Hindlimb muscle (tissue), 1 donor: ENCODE measurements at places on chromosomes 3 and 15. TPM values are rescaled to one million over a fixed set of nuclear protein-coding genes. Genes with fewer than 3 reads are reported as not detected.

DNA sequence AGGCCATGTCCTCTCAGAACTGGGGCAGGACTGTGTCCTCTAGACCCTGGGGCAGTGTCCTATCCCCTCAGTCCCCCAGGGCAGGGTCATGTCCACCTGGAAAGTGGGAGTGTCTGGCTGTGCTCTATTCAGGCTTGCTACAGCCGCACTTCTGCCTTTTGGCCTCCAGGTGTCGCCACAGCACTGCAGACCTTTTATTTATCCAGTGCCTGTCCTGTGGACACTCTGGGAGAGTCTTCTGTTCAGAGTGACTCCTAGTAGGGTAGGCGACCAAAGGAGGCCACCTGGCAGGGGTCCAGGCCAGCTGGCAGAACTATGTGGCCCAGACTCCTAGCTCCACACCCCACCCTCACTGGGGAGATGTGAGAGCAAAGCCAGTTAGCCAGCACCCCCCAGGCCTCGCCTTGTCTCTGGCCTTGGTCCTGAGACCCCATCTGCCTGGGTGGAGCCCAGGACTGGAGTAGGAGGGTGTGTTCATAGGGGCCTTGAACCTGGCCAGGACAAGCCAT is 3.9 kb downstream of the TMIE start:
- DNase-seq = peak; percentile 77

- no peak for DNase-seq
These were observed 191.9 kb upstream of the LRIG1 start for GRCh38 chr3:66692766-66693150.

- no peak for DNase-seq
These were observed 156.0 kb upstream of the RGMA start for GRCh38 chr15:93244696-93245660.

DNA sequence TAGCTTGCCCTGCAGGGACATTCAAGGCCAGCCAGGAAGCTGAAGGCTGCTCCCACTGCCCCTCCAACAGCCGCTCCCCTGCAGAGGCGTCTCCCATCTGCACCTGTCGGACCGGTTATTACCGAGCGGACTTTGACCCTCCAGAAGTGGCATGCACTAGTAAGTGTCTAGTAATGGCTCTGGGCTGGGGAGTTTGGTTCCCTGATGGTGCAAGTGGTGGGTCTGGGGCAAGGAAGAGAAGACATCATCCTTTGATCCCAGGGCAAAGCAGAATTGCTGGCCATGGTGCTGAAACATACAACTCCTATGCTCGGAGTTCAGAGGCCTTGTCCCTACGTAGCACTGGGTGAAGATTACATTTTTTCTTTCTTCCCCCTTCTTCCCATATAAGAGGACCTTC is 311.4 kb downstream of the EPHB1 start:
- DNase-seq = peak; percentile 15

DNA sequence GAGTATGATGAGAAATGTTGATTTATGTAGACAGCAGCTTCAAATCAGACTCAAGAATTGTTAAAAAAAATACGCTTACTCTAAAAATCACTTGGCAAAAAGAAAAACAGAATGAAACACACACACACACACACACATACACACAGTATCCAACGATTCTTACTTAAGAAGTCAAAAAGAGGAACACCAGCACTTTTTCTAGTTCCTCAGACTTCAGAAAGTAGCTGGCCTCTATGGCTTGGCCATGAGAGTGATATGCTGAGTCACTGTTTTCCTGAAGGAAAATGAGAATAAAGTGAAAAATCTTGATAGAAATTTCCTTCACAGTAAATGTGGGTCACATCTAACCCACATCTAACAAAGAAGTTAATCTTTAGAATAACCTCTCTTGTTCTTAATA is 22.1 kb downstream of the CNTN3 start:
- DNase-seq = no peak

The TRH gene
- polyA plus RNA-seq = not detected

The OCA2 gene
- polyA plus RNA-seq = 4.5 TPM

DNA sequence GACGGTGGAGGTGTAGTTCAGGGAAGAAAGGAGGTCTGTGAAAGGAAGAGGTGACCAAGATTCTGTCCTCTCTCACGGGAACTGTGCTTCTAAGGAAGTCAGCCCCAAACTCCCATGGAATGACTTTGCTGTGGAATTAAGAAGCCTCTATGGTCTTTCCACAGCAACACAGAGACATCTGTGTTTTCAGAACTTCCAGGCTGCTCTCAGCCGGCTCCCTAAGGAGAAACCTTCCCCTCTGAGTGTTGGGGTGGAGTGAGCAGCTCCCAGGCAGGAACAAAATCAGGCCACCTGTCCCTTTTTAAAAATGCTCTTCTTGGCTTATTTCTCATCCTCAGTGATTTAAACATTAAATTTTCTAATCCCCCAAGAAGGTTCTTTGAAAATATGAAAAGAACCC is 53.3 kb upstream of the SNRK start:
- DNase-seq = no peak

The MAPK6 gene
- 24.0 TPM for polyA plus RNA-seq

- DNase-seq = no peak
These were observed 22.7 kb downstream of the GOLGA6L2 start for GRCh38 chr15:23424111-23424904.

DNA sequence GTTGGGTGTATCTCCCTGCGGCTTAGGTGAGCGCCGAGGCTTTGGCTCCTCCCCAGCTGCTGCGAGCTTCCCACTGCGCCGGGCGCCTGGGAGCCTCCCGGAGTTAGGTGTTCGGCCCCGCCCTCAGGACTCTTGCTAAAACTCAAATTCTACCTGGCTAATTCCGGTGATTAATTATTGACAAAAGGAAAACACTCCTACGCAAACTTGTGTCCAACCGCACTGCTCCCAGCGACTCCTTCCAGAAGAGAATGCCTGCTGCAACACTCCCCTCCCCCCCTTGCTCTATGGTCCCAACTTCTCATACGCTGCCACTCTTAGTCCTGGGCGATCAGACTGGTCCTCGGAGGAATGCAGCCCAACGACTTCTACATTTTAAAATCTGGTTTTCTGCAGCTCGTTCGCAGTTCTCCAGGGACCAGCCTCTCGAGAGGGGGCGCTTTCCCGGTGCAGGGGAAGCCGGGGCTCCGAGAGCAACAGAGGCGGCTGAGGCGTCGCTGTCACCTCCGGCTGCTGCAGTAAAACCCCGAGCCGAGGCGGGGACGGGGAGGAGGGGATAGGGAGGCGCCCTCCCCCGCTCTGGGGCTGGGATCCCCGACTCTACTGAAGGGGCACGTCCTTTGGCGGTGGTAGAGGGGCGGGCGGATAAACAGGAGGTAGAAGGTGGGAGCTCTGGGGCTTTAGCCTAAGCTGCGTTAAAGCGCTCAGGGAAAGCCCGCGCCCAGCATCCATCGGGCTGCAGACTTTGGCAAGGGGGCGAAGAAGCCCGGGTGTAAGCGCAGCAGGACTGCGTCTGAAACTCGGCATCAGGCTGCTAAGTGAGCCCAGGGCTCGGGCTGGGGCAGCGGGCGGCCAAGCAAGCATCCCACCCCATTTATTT is at the start of gene SPTSSB:
Gene SPTSSB, minus strand, starts transcription at position 77 of the 880 bp plus-strand sequence. CDS start 25,194 bp downstream, outside the sequence.
- peak; percentile 9 for DNase-seq
